Stimulated activated CD8-positive, alpha-beta memory T cell treated with anti-CD3 and anti-CD28 coated beads, Interleukin-2, amount 100 ng/mL, for 1 hour (primary cell): ENCODE measurements at places on chromosomes 1 and 21.

DNA sequence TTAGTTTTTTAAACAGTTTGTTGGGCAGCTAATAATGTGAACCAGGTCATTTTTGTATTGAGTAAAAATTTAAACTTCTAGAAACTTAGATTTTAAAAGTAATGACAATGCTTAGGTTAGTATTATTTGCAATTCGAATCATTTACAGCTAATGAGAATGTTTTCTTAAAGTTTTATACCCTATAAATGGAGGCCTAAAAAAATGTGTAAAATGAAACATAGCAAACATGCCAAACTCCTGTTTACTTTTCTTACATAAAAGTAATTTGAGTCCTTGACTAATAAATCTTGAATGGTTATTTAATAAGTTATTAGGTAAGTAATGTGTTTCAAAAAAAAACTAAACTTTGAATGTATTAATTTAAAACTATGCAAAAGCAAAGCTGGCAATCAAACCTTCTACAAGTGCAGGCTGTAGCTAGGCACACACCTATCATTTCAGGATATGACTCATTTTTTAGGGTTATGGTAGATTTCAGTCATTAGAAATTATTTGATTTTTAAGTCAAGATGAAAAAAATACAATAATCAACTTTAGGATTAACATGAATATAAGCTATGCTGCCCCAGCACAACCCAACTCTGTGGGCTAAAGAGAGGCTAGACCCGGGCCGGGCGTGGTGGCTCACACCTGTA is 41.5 kb downstream of the CLSTN1 start:
- DNase-seq = no peak

DNA sequence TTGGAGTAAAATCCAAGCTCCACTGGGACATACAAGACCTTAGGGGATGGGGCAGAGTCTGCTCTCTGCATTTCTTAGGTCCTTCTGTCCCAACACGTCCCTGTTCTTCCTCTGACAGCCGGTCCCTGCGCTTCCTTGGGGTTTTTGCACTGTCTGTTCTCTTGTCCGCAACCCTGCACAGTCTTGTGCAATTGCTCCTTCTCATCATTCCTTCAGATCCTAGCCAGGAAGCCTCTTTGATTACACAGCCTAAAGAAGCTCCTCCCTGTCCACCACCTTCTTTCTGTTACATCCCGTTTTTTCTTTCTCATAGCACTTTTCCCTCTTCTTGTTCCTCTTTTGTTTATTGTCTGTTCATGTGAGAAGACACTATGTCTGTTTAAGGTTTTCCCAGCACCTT is 19.9 kb downstream of the ACOT11 start:
- DNase-seq = no peak

GRCh38 chr1:45930258-45931150 is 127.1 kb downstream of the MAST2 start:
- no peak for DNase-seq

DNA sequence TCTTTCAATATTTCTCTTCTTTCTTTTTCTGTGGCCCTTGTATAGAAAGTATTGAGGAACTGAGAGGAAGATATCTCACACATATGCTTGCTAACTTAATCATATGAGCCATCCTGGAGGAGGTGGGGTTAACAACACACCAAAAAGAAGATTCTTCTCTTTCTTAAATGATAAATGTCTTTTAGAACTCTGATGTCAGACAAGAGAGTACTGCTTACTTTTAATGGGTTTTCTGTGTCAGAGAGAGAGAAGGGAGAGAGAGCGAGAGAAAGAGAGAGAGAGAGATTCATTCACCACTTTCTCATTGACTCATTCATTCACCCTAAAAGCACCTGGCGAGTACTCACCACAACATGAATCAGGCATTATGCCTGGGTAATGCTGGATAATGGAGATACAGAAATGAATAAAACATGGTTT is 250.3 kb upstream of the SGIP1 start:
- DNase-seq = no peak

DNA sequence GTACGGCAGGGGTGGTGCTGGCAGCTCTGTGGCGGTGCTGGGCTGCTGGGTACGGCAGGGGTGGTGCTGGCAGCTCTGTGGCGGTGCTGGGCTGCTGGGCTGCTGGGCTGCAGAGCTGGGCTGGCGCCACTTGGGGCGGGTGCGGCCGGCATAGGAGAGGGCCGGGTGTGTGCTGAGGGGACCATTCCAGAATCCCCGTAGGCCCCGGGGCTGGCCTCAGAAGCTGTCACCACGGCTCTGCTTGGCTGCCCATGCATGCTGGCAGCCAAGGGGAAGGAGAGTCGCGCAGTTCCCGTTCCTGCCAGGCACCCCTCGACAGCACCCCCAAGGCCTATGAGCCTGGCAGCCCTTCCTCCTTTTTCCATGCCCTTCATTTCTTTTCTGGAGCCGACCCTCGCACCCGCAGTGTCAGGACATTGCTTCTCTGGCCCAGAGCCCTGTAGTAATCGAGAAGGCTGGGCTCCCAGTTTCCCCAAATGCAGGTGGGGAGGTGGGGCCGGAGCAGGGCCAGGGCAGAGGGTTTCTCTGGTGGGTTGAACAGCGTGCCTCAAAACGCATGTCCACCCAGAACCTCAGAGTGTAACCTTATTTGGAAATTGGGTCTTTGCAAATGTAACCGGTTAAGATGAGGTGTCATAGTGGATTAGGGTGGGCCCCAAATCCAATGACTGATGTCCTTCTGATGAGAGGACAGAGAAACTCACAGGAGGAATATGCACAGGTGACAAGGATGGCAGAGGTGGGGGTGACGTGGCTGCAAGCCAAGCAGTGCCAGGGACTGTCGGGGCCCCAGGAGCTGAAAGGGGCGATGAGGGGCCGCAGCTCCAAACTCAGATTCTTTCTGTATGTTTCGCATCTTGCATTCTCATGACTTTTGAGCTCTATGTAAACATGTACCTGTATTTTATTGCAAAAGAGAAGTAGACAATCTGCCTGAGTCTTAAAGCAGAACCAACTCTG is 71.0 kb upstream of the ACTRT2 start:
- DNase-seq = no peak

- DNase-seq = no peak
Observed at GRCh38 chr21:42093186-42093585, 22.1 kb downstream of the UMODL1 start.
